Urinary bladder (tissue), 4 donors: ENCODE measurements at places on chromosomes 16 and 17. TPM values are rescaled to one million over a fixed set of nuclear protein-coding genes. Genes with fewer than 3 reads are reported as not detected.

- DNase-seq = no peak
Observed at GRCh38 chr17:66337866-66338485, 35.6 kb downstream of the PRKCA start.

Gene POLG2
- polyA plus RNA-seq = 7.1 TPM

Gene TBC1D3C
- polyA plus RNA-seq = 1.9 TPM

DNA sequence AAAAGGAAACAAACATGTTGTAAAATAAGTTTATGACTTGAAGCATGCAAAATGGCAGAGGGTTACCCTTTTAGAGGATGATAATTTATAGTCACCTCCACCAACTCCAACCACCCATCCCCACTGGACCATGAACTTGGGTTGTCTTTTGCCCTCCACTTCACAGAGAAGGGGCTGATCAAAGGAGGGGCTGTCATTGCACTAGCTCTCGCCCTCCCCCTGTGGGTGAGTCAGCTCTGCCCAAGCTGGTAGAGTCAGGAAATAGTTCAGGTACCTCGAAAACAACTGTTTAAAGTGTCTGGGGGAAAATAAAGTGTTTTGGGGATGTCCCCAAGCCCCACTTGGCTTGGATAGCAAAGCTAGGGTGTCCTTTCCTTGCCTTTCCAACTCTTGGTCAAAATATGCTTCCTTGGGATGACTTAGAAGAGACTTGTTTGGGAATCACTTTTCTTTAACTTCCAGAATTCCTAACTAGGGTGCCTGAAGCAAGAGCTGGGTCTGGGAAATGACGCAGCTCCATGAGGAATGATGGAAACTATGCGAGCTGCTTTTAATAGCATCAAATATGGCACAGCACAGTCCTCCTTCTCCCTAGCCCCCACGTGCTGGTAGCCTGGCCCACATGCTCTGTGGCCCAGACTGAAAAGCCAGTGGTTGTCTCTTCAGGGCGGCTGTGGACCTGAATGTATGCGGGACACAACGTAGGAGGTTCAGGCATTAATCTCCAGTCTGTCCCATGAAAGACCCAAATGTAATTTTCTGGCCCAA is 40.7 kb downstream of the TBX4 start:
- DNase-seq = no peak

Gene TBC1D3K
- polyA plus RNA-seq = not detected

DNA sequence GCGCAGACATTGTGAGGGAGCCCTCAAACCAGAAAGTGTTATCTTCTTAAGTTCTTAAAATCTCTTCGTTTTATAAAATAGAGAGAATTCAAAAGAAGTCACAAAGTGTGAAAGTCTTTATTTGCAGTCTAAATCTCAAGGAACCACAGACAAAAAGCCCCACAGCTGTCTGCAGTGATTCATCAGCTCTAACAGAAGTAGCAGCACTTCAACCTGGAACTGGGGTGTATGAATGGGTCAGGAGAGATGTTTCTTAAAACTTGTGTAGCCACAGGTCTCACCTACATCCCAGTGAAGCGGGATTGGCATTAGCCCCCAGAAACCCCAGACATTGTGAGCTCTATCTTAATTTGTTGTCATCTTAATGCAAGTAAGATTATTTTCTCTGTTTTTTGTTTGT is 61.1 kb downstream of the CDYL2 start:
- DNase-seq = no peak

Gene TP53TG3B
- polyA plus RNA-seq = not detected

GRCh38 chr17:21287703-21288449 is 3.4 kb downstream of the MAP2K3 start:
- peak; percentile 67 for DNase-seq

DNA sequence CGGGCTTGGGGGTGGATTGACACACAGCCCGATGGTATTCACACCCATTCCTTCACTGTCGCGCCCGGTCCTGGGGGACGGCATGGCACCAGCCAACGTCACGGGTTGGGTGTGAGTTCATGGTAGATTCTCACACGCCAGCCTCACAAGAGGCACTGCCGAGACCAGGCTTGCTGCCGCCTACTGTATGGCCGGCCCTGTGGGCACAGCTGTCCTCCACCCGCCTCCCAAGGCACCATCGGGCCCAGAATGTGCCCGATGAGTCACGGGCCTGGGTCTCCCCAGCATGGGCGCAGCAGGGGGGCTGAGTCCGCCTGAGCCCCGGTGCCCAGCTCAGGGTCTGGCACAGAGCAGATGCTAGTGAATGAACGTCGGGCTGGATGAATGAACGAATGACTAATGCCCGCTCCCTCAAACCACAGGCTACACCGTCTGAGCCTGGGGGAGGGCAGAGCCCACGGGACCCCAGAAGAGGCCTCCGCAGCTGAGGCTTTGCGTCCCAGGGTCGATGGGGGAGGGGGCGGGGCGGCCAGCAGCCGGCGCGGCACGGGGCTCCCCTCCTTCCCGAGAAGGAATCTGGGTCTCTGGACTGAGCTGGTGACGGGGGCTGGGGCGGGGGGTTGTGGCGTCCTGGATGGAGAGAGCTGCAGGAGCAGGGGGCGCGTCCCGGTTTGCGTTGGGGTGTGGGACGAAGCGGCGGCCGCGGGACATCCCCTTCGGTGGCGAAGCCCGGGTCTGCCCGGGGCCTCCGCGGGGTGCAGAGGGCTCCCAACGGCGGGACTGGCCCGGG is 829 bp downstream of the PITPNM3 start:
- DNase-seq = no peak

DNA sequence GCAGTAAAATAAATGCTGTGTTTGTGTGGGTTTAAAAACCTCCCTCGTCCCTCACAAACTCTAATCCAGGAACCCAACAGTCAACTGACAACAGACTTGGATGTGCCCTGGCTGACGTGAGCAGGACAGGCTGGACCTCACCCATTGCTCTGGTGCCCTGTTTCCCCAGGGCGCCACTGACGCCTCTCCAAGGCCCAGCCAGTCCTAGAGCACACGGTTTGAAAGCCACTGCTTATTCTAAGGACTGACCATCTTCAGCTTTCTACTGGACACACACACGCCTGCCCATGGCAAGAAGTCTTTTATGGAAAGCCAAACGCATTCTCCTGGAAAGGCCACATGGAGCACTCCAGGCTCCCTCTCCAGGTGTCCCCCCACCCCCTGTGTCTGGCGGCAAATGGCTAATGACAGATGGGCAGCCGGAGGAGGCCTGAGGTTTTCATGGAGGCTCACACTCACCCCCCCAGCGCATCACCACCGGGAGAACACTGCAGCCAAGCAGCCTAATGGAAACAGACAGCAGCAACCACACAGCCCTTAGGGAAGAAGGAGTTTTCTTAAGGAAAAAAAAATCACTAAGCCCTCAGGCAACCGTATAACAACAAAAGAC is 319.2 kb downstream of the SOX9 start:
- DNase-seq = no peak

DNA sequence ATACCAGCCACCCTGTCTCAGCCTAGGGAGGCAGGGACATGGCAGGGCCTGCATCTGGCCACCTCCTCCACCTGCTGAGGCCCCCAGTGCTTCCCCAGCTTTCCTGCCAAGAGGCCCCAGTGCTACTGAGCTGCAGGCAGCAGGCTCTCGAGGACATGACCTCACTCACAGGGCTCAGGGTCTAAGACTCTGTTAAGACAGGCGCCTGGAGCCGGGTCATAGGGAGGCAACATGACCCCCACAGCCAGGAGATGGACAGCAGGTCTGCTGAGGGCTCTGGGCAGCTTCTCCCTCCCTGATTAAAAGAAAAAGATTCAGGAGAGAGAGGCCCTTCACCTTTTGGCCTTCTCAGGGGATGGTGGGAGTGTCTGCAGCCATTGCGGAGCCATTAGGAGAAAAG is 23.2 kb upstream of the FASN start:
- no peak for DNase-seq

Gene RGS11
- 6.9 TPM for polyA plus RNA-seq

Gene CMTM2
- polyA plus RNA-seq = not detected

- DNase-seq = no peak
Observed at GRCh38 chr17:67421869-67422273, 44.8 kb downstream of the PITPNC1 start.

Gene ASIC2
- 0.09 TPM for polyA plus RNA-seq

GRCh38 chr16:17271687-17272086 is 199.1 kb downstream of the XYLT1 start:
- no peak for DNase-seq

Gene ACSM5
- polyA plus RNA-seq = 3.0 TPM

- no peak for DNase-seq
Observed at GRCh38 chr16:86020971-86021370, 122.0 kb downstream of the IRF8 start.

- no peak for DNase-seq
Observed at GRCh38 chr16:74747-75334, 2.4 kb upstream of the RHBDF1 start.

GRCh38 chr17:2688351-2689342 is 22.9 kb downstream of the CLUH start:
- DNase-seq = no peak
